ENCODE measurements at places on chromosomes 11 and 22.

- no peak for DNase-seq
Observed at GRCh38 chr11:108221371-108221770, 1.1 kb downstream of the NPAT start.

GRCh38 chr22:50119169-50119767 is 29.5 kb downstream of the MOV10L1 start:
- no peak for DNase-seq

- no peak for DNase-seq
Observed at GRCh38 chr11:33135768-33136443, 25.4 kb downstream of the CSTF3 start.

DNA sequence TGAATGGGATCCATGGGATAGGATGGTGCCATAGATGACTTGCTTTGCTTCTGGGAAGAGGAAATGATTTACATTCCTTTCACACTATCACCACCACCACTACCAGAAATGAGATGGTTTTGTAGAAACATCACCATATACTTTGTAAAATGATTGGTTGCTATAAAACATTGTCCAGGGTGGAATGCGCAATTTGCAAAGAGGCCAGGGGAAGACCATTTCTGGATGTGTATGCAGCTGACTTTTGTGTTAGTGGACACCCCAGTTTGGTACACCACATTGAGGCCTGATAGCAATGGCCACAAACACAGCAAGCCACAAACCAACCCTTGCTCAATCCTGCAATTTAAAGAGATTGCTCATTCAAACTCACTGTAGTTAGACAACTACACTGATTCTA is 56.7 kb upstream of the RCN1 start:
- DNase-seq: no peak

DNA sequence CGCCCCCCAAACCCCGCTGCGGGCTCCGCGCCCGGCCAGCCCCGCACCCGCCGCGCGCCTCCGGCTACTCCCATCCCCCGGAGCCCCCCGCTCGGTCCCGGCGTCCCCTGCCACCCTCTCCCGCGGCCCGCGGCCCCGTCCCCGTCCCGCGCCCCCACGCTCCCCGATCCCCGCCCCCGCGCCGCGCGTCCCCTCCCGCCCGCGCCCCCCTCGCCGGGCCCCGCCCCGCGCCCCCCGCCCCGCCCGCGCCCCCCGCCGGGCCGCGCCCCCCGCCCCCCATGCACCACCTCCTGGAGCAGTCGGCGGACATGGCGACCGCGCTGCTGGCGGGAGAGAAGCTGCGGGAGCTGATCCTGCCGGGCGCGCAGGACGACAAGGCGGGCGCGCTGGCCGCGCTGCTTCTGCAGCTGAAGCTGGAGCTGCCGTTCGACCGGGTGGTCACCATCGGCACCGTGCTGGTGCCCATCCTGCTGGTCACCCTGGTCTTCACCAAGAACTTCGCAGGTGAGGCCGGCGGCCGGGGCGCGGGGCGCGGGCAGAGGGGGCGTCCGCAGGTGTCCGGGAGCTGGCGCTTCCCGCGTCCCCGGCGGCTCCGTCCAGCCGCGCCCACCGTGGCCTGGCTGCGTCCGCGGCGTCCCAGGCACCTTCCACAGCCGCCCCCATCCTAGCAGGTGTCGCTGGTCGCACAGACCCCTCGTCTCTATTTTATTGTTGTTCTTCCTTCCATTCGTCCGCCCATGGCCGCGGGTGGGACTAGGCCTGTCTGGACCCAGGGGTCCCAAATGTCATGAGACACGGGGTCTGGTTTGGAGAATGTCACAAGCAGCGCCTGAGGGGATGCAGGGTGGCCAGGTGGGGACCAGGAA is at the start of gene PANX2:
Gene PANX2 (plus strand): TSS at position 279 of the 866 bp plus-strand sequence. CDS start 0 bp downstream, at position 279.
- no peak for DNase-seq

DNA sequence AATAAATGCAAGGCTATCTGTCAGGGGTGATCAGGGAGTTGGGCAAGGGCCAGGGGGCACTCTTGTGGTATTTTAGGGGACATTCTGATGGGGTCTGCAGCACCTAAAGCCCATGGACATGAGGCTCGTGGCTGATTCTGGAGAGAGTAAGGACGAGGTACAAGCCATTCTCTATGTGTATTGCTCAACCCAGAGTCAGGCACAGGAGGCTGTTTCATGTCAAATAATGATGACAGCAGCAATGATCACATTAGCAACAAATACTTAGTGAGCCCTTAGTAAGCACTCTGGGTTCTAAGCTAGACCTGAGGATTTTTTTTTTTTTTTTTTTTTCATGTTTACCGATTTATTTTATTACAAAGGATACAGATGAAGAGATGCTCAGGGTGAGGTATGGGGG is 83.5 kb upstream of the THY1 start:
- no peak for DNase-seq

DNA sequence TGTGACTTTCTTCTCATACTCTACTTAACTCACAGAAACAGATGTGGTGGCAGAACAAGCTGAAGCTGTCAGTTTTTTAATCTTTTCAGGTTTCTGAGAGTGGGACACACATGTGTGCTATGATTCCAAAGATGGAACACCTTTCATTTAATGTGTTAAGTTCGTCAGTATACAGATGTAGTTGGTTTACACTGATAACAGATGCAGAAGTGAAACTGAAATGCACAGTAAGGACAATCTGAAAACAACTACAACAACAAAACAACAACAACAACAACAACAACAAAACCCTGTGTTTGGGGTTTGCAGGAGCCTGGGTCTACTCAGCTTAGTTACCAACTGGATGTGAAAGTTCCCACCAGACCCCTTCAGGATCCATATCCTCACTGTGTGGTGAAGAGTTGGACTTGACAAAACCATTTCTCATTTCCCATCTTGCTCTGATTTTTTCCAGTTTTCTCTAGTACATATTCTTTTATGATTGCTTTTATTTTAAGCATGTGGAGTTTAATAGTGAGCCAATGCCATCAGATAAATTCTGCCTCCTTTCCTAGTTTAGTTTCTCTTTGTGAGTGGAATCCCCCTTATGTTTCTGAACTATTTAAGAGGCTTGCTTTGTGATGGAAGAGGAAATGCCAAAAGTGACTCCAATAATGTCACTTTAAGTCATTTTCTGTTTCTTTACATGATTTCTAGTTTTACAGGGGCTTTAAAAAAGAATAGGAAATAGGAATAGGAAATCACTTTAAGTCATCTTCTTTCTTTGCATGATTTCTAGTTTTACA is 47.8 kb downstream of the ARHGAP42 start:
- no peak for DNase-seq

DNA sequence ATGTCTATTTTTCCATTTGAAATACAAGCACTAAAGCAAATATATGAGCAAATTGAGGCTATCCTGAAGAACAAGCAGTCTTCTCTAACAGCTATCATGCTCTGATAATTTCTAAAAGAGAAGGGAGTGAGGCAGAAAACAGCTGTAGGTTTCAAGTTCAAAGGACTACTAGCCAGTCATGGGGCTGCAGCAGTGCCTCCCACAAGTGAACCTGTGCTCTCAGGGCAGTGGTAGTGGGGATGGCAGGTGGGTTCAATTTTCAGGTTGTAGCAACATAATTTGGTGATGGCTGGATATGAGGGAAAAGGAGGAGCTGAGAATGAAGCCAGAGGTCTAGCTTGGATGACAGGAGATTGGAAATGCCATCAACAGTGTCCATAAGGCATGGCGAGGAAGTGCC is 93.5 kb upstream of the ARHGAP20 start:
- no peak for DNase-seq

DNA sequence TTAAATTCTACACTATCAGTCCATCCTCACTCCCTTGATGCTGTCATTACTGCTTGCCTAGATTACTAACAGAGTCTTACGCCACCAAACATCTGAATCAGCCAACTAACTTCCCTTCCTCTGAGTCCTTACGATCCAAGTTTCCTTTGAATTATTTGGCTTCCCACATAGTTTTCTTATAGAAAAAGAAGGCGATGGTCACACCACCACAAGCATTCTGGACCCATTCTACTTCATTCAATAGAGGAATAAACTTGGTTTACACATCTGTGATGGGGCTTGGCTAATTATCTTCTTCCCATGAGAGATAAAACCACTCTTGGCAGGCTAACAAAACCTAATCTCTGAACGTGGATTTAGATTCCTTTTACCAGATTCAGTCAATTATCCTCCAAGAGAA is 35.0 kb downstream of the INTS4 start:
- DNase-seq: no peak

DNA sequence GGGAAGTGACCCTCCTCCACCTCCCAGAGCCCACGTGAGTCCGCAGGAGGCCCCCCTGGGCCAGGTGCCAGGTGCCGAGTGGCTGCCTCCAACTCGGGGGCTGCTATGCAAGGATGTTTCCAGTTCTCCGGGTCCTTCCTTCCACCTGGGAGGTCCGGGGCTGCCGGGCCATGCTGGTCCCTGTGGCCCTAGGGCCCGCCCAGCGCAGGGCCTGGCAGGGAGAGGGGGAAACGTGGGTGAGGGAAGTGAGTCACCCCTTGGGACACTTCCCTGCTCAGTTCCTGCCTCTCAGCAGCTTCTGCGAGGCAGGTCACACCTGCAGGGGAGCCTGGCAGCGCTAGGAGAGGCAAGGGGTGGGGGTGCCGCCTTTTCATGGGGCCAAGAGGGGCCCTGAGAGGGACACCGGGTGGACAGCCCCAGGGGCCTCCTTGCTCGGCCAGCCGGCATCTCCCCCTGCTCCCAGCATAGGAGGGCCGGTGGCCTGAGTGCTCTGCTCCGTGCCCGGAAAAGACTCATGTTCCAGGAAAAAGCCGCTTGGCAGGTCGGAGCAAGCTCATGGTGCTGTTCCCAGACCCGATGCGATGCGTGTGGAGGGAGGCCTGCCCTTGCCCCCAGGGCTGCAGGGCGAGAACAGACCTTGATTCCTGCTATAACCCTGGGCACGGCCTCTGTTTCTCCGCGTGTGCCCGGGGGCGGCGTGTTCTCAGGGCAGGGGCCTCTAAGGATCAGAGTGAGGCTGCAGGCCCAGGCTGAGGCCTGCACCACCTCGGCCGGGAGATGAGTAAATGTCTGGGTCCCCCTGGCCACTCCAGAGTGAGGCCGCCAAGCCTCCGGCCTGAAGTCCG is 30.3 kb upstream of the WNT7B start:
- DNase-seq: peak; percentile 74

GRCh38 chr11:25441421-25441820 is 890.5 kb upstream of the ANO3 start:
- no peak for DNase-seq

DNA sequence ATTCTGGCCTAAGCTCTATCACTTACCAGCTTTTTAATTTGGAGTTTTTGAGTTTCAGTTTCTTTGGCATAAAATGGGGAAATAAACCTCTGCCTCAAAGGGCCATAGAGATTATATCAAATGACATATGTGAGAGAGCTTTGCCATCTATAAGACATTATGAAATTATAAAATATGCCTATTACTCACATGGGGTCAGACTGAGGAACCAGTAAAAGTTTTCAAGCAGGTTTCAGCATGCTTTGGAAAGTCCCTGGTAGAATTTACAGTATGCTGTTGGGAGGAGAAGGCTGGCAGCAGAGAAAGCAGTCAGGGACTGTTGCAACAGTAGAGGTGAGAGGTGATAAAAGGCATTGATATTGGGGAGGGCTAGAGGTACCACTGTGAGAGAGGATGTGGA is 13.6 kb upstream of the MTNR1B start:
- no peak for DNase-seq

GRCh38 chr22:19287889-19288288 is 3.6 kb downstream of the CLTCL1 start:
- DNase-seq: no peak

DNA sequence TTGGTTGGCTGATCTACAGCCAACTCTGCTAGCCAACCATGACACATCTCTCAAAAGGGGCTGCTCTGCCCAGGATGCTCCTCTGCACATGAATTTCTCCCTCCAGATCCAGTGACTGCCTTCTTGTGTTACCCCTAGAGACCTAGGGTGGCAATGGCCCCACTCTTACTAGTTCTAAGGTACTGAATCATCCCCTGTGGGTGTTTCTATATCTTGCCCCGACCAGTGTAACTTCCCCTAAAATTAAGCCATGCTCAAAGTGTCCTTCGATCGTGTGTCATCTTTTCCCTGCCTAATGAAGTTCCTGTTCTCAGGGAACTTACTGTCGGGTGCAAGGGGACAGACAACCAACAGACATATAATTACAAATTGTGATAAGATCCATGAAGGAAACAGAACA is 113.3 kb downstream of the FAM76B start:
- no peak for DNase-seq

- no peak for DNase-seq
Observed at GRCh38 chr11:13160806-13161205, 116.8 kb upstream of the BMAL1 start.

DNA sequence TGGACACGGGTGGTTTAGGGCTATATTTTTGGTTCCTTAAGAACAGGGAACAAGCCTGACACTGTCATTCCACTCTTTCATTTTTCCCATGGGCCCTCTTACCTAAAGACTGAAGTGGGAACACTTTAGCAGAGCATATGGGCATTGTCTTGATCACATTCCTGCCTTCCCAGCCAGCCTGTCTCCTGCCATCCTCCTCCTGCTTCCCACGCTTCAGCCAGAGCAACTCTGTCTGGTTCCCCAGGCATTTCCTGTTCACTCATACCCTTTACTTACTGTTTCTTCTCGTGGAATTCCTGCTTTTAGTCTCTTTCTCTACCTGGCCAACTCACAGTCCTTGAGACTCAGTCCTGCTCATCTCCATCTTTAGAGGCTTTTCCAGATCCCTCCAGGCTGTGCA is 22.8 kb downstream of the MRPL16 start:
- no peak for DNase-seq

DNA sequence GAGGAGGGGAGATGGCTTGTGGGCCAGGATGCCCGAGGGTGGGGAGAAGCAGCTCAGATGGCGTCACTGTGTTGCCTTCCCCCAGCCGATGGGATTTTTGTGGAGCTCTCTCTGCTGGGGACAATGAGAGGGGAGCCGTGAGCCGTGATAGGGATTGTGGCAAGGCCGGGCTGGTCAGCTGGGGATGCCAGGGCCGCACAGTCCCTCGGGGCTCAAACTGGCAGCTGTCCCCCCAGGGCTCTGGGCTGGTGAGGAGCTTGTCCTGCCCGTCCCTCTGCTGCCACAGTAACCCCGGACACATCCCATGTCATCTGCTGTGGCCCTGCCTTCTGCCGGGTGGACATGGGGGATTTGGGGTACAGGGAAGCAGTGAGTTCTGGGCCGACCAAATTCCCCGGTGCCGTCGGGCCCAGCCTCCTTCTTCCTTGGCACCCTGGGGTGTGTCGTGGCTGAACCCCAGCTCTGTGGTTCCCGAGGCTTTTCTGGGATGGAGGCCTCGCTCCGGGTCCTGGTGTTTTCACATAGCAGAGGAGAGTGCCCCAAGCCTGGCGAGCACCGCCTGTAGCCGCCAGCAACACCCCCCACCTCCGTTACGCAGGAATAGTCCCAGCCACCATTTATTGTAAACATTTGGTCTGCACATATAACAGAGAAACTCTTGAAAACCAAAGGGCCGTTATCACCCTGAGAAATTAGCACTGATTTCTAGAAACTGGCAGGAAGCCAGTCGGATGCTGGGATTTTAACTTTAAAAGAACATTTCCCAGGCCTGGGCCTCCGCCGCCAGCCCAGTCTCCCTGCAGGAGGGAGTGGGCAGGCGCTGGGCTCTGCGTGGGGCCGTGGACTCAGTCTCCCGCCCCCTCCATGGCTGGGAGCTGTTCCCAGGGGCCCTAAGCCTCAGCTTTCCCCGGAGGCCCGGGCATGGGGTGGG is 9.9 kb downstream of the BRSK2 start:
- DNase-seq: no peak
